ENCODE measurements at places on chromosomes 4 and X.
A peak's percentile ranks its signal among the peaks of the same experiment; 100 is the strongest.

DNA sequence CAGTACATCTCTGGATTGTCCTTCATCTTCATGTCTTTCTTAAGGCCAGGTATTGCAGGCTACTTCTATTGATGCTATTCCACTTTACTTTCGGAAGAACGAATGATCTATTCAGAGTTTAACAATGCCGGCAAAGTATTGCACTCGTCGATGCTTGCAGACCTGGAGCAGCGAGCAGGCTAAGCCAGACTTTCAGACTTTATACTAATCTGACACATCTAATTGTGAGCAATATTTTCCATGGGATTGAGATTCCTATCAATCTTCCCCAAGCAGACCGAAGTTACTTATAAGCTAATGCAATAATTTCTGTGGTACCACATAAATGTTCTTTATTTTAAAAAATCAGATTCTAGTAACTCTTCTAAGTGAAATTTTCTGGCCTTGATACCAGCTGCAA, 1.6 kb downstream of the EMCN start:
- no peak for DNase-seq

DNA sequence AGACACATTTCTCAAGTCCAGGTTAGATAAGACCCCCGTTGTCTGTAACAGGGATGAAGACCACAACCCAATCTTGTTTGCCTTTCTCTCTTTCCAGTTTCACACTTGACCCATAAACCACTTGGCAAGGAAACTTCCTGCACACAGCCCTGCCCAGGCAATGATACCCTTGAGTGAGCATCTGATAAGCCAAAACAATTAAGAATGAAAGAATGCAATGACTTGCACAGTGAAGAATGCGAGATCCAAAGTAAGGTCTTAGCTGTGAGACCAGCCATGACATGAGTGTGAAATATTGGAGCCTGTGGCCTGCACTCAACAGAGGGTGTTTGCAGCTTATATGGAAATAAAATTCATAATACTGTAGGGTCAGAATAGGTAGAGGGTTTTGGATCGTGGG, 37.9 kb upstream of the MXRA5 start:
- peak; percentile 63 for DNase-seq

DNA sequence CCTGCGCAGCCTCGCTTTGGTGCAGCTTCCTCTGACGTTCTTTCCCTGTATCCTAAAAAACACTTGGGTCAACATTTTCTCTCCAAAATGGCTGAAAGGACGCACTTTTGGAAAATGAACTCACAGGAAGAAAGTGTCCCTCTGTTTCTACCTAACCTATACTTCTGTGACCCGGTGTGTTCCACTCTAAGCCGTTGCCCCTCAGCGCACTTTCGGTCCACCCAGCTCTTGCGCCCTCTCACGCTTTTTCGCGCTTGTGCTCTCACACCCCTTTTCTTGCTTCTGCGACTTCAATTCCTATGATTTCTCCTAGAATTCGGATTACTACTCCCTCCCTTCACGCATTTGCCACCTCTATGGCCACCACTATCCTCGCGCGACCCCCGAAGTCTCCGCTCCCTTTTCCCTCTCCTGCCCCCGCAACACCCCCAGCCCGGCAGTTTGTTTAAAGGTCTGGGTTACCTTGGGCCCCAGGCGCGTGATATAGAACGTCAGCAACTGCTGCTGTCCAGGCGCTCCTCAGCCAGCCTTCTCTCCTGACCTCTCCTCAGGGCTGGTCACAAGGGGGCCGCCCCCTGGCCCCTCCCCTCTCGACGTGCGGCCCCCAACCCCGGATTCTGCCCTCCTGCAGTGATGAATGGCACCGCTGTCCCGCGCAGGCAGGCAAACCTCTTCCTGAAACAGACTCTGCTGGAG, at the start of gene USP51:
TSS of gene USP51 (minus strand) at position 535 of the 696 bp plus-strand sequence. CDS start 909 bp downstream, outside the sequence.
- peak; percentile 37 for DNase-seq

- DNase-seq = peak; percentile 66
These were observed 129.0 kb downstream of the TMEM47 start for GRCh38 chrX:34528081-34528480.

- DNase-seq = peak; percentile 83
These were observed 153.0 kb downstream of the SMIM20 start for GRCh38 chr4:26067035-26067434.

- DNase-seq = peak; percentile 36
These were observed 295.2 kb upstream of the DIAPH2 start for GRCh38 chrX:96389281-96390047.

All from bronchial epithelial cell (primary cell).